Testis (tissue), 5 donors: ENCODE measurements at places on chromosomes 5 and 9. TPM values are rescaled to one million over a fixed set of nuclear protein-coding genes. Genes with fewer than 3 reads are reported as not detected.

- no peaks in the 10 kb centered on the region for H3K36me3 ChIP-seq
- H3K27ac ChIP-seq = no peak overlapping the region
- no peak for DNase-seq
These were observed 439.2 kb downstream of the NTRK2 start for GRCh38 chr9:85108746-85109145.

GRCh38 chr9:109098171-109098959, 21.4 kb downstream of the TMEM245 start:
- peaks cover 61% of the 10 kb centered on the region for H3K4me1 ChIP-seq
- peak; percentile 61 for DNase-seq
- no peak overlapping the region for H3K4me3 ChIP-seq
- peak overlapping the region; percentile 83 for H3K27ac ChIP-seq
- no peaks in the 10 kb centered on the region for H3K36me3 ChIP-seq
- no peaks in the 10 kb centered on the region for H3K27me3 ChIP-seq

The FOXD4 gene
- total RNA-seq = 1.2 TPM

DNA sequence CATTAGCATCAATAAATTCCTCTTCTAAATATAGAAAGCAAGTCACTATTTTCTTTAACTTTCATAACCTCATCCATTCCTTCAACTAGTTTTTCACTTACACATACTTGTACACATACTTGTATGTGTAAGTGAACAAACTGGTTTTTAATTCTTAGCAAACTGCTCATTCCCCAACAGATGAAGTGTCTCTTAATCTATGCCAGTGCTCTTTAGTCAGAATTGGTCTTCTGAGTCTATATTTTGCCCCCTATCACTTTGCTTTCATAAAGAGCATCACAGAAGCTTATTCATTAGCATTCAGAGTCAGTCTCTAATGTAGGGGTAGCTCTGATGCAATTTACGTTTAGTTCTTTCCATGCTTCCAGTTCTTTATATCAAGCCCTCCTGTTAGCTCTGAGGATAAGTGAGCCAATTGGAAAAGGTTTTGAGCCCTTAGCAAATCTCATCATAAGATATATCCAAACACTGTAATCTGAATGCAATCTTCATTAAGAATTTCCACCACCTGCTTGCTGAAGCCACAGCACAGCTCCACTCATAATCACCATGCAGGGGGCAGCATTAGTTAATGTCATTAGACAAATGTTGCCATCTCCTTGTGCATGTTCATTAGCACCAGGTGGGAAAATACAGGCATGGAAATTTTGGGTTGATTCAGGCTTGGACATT, 178.5 kb upstream of the SLC24A2 start:
- H3K36me3 ChIP-seq = no peaks in the 10 kb centered on the region
- no peak overlapping the region for H3K27ac ChIP-seq
- no peaks in the 10 kb centered on the region for H3K27me3 ChIP-seq
- DNase-seq = no peak
- H3K4me3 ChIP-seq = no peak overlapping the region

GRCh38 chr5:141127305-141127704, 5.7 kb downstream of the PCDHB4 start:
- H3K4me1 ChIP-seq = no peaks in the 10 kb centered on the region
- DNase-seq = no peak
- H3K27ac ChIP-seq = no peak overlapping the region
- H3K27me3 ChIP-seq = no peaks in the 10 kb centered on the region

GRCh38 chr9:76456202-76456926, 2.6 kb upstream of the GCNT1 start:
- H3K4me1 ChIP-seq = peaks cover 4% of the 10 kb centered on the region
- H3K27me3 ChIP-seq = no peaks in the 10 kb centered on the region
- no peak overlapping the region for H3K4me3 ChIP-seq
- DNase-seq = no peak
- H3K36me3 ChIP-seq = no peaks in the 10 kb centered on the region

- DNase-seq = no peak
- H3K4me1 ChIP-seq = no peaks in the 10 kb centered on the region
- no peaks in the 10 kb centered on the region for H3K36me3 ChIP-seq
- H3K27me3 ChIP-seq = no peaks in the 10 kb centered on the region
- H3K27ac ChIP-seq = no peak overlapping the region
These were observed 31.0 kb upstream of the GABRP start for GRCh38 chr5:170752257-170753215.

- H3K27ac ChIP-seq = no peak overlapping the region
- H3K27me3 ChIP-seq = no peaks in the 10 kb centered on the region
- peaks cover 8% of the 10 kb centered on the region for H3K4me1 ChIP-seq
- H3K4me3 ChIP-seq = no peak overlapping the region
- no peak for DNase-seq
These were observed 309.6 kb downstream of the CWC27 start for GRCh38 chr5:65078331-65078730.

DNA sequence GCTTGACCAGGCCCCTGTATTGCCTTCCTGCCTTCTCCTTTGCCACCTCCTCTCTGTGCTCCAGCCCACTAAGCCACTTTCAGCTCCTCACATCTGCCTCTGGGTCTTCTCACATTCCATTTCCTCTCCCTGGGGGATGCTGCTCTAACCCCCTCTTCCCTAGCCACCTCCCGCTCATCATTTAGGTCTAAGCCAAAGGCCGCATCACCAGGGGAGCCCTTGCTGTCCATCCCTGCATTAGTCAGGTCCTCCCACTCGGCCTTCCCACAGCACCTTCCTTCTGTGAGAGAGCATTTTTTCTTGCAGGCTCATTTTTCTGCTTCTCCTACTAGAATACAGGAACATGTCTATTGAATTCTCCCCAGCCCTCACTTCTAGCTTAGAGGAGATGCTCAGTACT, 72.6 kb upstream of the GALNT10 start:
- DNase-seq = no peak
- no peaks in the 10 kb centered on the region for H3K4me1 ChIP-seq
- H3K36me3 ChIP-seq = no peaks in the 10 kb centered on the region
- H3K27ac ChIP-seq = no peak overlapping the region

The LHFPL2 gene
- total RNA-seq = 48.6 TPM

- no peak for DNase-seq
- no peak overlapping the region for H3K27ac ChIP-seq
- H3K27me3 ChIP-seq = no peaks in the 10 kb centered on the region
- no peaks in the 10 kb centered on the region for H3K4me1 ChIP-seq
- H3K4me3 ChIP-seq = no peak overlapping the region
These were observed 17.5 kb downstream of the SPOCK1 start for GRCh38 chr5:137481596-137481995.

- DNase-seq = no peak
- H3K4me3 ChIP-seq = no peak overlapping the region
- no peaks in the 10 kb centered on the region for H3K4me1 ChIP-seq
- no peaks in the 10 kb centered on the region for H3K36me3 ChIP-seq
- no peak overlapping the region for H3K27ac ChIP-seq
These were observed 561.4 kb downstream of the CAAP1 start for GRCh38 chr9:26331223-26331622.

GRCh38 chr5:107964722-107965121, 294.0 kb upstream of the EFNA5 start:
- H3K27ac ChIP-seq = no peak overlapping the region
- H3K36me3 ChIP-seq = no peaks in the 10 kb centered on the region
- H3K4me3 ChIP-seq = no peak overlapping the region
- no peaks in the 10 kb centered on the region for H3K27me3 ChIP-seq

DNA sequence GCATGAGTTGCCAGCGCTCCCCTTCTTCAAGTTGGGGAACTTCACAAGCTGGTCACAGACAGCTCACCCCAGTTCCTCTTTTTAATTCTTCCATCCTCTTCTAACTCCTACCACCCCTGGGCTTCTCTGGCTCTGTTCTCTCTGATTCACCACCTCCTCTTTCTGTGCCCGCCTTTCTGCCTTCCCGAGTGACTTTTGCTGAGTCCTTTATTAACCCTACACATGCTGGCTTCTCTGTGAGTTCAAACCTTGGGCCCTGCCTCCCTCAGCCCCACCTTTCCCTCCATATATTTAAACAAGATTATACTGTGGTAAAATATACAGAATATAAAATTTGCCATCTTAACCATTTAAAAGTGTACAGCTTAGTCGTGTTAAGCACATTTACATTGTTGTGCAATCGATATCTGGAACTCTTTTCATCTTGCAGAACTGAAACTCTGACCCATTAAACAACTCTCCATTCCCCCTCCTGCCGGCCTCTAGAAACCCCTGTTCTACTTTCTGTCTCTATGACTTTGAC, 32.0 kb downstream of the SLC46A2 start:
- DNase-seq = no peak
- no peaks in the 10 kb centered on the region for H3K27me3 ChIP-seq
- no peak overlapping the region for H3K27ac ChIP-seq

DNA sequence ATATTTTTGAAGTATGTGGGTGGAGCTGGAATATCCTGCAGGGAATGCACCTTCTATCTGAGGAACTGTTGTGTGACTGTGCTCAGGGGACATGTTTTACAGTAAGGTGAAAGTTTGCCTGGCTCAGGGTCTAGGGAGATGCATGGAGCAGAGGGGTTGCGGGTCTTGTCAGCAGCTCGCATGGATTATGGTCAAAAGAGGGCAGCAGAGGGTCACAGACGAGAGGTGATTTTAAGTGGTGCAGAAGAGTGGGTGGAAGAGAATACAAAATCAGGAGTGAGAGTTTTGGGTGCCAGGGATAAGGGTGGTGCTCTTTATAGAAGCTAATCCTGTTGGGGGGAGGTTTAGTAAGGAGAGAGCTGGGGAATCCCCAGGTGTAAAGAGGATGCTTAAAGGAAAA, 53.5 kb upstream of the GRIN3A start:
- no peaks in the 10 kb centered on the region for H3K27me3 ChIP-seq
- H3K4me1 ChIP-seq = no peaks in the 10 kb centered on the region
- no peak overlapping the region for H3K27ac ChIP-seq

GRCh38 chr5:37495210-37495609, 116.1 kb downstream of the WDR70 start:
- no peaks in the 10 kb centered on the region for H3K4me1 ChIP-seq
- no peak for DNase-seq
- no peaks in the 10 kb centered on the region for H3K27me3 ChIP-seq
- H3K4me3 ChIP-seq = no peak overlapping the region
- H3K27ac ChIP-seq = no peak overlapping the region

The RNF130 gene
- total RNA-seq = 65.0 TPM

GRCh38 chr5:74873525-74874249, 7.5 kb upstream of the FAM169A start:
- no peak for DNase-seq
- no peaks in the 10 kb centered on the region for H3K36me3 ChIP-seq

DNA sequence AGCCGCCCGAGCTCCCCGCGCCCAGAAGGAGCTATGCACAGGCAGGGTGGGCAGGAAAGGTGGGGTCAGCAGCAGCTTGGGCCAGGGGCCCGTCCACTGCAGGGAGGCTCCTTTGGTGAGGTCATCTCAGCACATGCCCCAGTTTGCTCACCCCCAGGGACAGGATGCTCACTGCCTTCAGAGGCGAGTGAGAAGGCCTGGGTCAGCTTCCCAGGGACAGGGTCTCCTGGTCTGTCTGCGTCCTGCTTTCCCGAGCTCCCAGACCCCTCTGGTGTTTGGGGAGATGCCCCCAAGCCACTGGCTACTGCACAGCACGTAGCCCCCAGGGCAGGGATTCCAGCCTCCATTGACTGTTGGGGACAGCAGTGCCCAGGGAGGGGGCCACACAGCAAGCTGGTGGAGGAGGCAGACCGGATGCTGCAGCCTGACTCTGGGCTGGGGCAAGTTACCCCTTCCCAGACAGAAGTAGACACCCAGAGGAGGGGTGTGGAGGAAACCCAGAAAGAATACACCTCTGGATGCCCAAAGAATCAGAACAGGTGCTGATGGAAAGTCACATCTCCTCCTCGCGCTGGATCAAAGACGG, 581 bp upstream of the SARDH start:
- H3K36me3 ChIP-seq = no peaks in the 10 kb centered on the region
- no peaks in the 10 kb centered on the region for H3K27me3 ChIP-seq
- H3K4me3 ChIP-seq = no peak overlapping the region

The FOXD4L5 gene
- 0.24 TPM for total RNA-seq

DNA sequence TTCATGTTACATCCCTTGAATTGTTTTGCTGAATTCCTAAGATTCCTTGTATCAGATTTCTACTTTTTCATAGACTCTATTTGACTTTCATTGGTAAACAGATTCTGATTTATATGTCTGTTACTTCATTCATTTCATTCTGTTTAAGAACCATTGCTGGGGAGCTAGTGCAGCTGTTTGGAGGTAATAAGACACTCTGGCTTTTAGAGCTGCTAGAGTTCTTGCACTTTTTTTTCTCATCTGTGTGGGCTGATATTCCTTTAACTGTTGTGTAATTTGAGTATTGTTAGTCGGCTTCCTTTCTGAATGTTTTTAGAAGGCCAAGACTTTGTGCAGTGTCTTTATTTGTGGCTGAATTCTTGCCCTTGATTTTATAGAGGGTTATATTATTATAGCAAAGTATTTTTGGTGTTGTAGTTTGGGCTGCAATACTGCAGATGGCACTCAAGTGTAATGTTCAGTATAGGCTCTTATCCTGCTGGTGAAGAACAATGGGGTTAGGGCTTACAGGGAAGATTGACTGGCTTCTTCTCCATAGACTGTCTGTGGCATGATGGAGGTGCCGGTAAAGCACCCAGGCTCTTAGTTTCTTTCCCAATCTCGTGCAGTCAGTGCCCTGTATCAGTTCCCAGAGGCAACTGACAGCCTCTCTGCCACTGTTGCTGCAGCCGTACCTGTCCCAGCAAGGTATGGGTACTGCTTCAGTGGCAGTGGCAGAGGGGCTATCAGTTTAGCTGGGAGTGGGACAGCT, 162.2 kb downstream of the OXCT1 start:
- H3K4me3 ChIP-seq = no peak overlapping the region
- H3K36me3 ChIP-seq = no peaks in the 10 kb centered on the region
- H3K27me3 ChIP-seq = no peaks in the 10 kb centered on the region
- H3K4me1 ChIP-seq = no peaks in the 10 kb centered on the region

- no peak for DNase-seq
- H3K4me3 ChIP-seq = no peak overlapping the region
- H3K4me1 ChIP-seq = no peaks in the 10 kb centered on the region
- H3K27me3 ChIP-seq = no peaks in the 10 kb centered on the region
- no peak overlapping the region for H3K27ac ChIP-seq
These were observed 3.6 kb downstream of the SLC24A2 start for GRCh38 chr9:19785230-19785629.

The PRUNE2 gene
- total RNA-seq = 17.2 TPM

- no peak for DNase-seq
- no peak overlapping the region for H3K4me3 ChIP-seq
- no peaks in the 10 kb centered on the region for H3K4me1 ChIP-seq
- H3K27me3 ChIP-seq = no peaks in the 10 kb centered on the region
- no peak overlapping the region for H3K27ac ChIP-seq
- no peaks in the 10 kb centered on the region for H3K36me3 ChIP-seq
These were observed 3.7 kb upstream of the HOMER1 start for GRCh38 chr5:79517601-79518000.

The C9orf153 gene
- 10.2 TPM for total RNA-seq

- H3K27me3 ChIP-seq = no peaks in the 10 kb centered on the region
- H3K36me3 ChIP-seq = no peaks in the 10 kb centered on the region
- no peaks in the 10 kb centered on the region for H3K4me1 ChIP-seq
- no peak for DNase-seq
These were observed 107.4 kb downstream of the SCAMP1 start for GRCh38 chr5:78467752-78468357.
